ENCODE measurements at places on chromosomes 11 and 22.

DNA sequence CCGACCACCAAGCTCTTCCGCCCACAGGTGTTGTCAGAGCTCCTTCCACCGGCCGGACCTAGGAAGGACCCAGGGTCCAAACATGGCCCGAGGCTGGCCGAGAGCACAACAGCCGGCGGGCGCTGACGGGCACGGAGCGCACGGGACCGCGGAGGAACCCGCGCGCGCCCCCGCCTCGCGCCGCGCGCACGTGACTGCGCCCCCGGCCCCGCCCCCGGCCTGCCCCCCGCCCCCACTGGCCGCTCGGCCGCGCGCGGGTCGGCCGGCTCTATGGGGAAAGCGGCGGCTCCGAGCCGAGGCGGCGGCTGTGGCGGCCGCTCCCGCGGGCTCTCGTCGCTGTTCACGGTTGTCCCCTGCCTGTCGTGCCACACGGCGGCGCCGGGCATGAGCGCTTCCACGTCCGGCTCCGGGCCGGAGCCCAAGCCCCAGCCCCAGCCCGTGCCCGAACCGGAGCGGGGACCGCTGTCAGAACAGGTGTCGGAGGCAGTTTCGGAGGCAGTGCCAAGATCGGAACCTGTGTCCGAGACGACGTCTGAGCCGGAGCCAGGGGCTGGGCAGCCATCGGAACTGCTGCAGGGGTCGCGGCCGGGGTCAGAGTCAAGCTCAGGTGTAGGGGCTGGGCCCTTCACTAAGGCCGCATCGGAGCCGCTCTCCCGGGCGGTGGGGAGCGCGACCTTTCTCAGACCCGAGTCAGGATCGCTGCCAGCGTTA, at the start of gene OSBP2:
Gene OSBP2, plus strand, starts transcription at position 235 of the 711 bp plus-strand sequence. Its CDS starts 36 bp downstream, at position 271.
- peak; percentile 31 for DNase-seq

GRCh38 chr11:68767672-68768071, 16.4 kb upstream of the TESMIN start:
- DNase-seq, result no peak

GRCh38 chr11:45647329-45647728, 18.1 kb downstream of the CHST1 start:
- DNase-seq, result no peak

DNA sequence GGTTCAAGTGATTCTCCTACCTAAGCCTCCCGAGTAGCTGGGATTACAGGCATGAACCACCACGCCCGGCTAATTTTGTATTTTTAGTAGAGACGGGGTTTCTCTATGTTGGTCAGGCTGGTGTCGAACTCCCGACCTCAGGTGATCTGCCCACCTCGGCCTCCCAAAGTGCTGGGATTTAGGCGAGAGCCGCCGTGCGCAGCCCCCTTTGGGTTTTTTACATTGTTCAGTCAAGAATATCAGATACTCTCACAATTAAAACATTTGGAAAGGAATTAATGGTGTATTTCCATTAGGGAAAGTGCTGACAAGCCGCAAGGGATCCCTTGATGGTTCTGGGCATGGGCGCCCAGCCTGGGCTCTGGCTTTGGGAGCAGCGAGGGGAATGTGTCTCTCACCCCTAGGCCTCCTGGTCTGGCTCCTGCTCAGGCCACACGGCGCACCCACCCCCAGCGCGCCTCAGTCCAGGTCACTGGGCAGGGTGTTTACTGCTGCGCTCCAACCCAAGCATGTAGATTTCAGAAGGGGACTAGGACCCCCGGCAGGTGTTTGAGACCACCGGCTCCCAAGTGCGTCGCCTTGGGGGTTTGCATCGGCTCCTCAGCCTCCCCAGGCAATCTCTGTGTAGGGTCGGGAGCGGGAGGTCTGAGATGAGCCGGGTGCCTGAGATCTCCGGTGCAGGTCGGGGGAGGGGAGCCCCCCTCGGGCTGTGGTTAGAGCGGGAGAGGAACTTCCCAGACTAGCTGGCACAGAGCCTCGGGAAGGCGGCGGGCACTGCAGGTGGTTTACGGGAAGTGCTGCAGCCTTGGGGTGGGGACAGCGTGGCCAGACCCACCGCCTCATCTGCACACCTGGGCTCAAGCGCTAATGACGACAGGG, 809 bp upstream of the IRF7 start:
- DNase-seq, result no peak

- DNase-seq, result no peak
Observed at GRCh38 chr11:17368551-17368950, 17.0 kb downstream of the NCR3LG1 start.

DNA sequence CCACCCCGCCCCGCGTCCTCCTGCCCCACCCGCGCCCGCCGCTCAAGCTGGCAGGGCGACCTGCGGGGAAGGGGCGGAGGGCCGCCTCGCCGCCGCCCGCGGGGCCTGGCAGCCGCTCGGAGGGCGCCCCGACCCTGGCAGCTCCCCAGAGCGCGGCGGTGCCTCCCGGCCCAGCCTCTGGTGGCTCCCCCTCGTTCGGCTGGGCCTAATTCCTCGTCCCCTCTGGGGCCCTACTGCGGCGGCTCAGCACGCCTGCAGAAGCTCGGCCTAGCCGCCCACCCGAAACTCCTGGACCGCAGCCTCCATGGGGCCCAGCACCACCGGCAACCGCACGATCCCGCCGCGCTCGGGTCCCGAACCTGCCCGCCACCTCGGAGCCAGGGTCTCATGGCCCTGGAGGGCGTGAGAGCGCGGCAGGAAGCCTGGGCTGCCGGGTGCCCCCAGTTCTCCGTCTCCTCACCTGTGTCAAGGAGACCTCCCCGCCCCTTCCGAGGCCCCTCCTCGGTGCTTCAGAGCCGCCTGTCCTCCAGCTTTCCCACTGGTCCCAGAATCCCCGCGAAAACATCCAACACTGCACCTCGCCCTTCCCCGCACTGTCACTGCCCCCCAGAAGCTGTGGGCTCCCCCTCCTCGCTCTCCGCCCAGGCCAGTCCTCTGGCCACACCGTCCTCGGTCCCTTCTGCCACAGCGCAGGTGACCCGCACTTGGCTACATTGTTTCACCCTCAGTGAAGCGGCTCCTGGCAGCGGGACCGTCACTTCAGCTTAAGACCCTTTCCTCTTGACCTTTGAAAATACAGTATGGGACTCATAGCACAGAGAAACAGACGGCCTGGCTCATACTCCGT, 613 bp upstream of the GSC2 start:
- no peak for DNase-seq

GRCh38 chr22:39917197-39917643, 16.3 kb downstream of the GRAP2 start:
- DNase-seq, result no peak

DNA sequence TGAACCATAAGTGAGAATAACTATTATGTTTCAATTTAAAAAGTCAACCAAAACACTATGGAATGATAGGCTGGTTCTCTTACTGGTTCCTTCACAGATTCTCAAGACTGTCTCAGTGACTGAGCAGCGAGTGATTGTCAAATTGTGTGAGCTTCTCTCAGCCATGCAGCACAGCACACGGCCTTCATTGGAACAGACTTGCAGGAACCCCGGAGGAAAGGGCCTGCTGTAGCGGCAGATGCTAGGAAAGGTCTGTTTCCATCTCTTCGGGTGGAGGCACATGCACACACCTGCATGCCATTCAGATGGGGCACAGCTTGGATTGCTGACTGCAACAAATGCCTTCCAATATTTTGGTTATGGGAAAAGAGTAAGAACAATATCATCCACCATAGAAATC, 741.8 kb downstream of the OPCML start:
- DNase-seq, result no peak

- DNase-seq, result no peak
Observed at GRCh38 chr22:23833017-23833751, 5.6 kb downstream of the DERL3 start.

- no peak for DNase-seq
Observed at GRCh38 chr11:76542436-76542835, 97.6 kb downstream of the EMSY start.

GRCh38 chr11:26896719-26897118, 97.2 kb upstream of the FIBIN start:
- DNase-seq, result no peak

GRCh38 chr11:110268441-110268840, 28.0 kb downstream of the RDX start:
- no peak for DNase-seq

DNA sequence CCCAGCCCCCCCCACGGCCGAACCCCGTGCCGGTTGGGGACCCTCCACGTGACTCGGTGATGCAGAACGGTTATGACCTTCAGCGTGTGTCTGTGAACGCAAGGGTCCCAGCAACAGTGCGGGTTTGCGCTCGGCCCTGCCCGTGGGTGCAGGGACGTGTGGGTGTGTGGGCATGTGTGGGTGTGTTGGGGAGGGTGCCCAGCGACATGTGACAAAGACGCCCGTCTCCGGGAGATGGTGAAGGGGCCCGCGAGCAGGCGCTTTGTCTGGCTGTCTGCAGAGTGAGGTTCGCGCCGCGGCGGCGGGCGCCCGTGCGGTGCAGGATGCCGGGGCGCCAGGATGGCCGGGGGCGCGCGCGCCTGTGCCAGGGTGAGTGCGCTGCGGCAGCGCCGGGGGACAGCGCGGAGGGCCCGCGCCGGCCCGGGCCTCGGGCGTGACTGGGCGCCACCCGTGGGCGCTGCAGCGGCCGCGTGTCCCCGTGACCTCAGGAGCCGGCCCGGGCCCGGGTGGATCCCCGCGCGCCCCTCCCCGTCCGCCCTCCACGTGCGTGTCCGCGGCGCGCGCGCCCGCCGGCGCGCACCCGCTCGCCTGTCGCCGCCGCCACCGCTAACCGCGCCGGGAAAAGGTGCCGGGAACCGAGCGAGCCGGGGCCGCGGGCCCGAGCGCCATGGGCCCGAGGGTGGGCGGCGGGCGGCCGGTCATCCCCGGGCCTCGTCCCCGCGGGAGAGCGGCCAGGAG, at the start of gene LRFN4:
Gene LRFN4, plus strand, starts transcription at position 569 of the 738 bp plus-strand sequence. CDS start 681 bp downstream, outside the sequence.
- peak; percentile 34 for DNase-seq

DNA sequence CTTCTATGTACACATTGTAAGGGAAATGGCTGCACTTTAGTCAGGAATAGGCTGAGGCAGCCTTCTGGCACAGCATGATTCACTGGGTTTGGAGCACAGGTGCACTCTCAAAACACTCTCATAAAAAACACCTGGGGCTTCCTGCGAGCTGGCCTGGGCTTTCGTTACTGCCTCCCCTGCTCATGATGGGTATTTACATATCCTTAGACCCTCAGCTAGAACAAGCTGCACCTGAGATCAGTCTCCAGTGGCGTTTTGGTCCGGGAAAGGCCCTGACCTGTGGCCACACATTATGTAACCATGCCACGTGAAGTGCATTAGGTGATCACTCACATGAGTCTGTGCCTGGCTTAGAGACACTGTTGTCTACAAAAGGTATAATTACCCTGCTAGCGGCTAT, 321.7 kb downstream of the TMEM135 start:
- no peak for DNase-seq

- no peak for DNase-seq
Observed at GRCh38 chr11:99814021-99814420, 793.3 kb downstream of the CNTN5 start.

DNA sequence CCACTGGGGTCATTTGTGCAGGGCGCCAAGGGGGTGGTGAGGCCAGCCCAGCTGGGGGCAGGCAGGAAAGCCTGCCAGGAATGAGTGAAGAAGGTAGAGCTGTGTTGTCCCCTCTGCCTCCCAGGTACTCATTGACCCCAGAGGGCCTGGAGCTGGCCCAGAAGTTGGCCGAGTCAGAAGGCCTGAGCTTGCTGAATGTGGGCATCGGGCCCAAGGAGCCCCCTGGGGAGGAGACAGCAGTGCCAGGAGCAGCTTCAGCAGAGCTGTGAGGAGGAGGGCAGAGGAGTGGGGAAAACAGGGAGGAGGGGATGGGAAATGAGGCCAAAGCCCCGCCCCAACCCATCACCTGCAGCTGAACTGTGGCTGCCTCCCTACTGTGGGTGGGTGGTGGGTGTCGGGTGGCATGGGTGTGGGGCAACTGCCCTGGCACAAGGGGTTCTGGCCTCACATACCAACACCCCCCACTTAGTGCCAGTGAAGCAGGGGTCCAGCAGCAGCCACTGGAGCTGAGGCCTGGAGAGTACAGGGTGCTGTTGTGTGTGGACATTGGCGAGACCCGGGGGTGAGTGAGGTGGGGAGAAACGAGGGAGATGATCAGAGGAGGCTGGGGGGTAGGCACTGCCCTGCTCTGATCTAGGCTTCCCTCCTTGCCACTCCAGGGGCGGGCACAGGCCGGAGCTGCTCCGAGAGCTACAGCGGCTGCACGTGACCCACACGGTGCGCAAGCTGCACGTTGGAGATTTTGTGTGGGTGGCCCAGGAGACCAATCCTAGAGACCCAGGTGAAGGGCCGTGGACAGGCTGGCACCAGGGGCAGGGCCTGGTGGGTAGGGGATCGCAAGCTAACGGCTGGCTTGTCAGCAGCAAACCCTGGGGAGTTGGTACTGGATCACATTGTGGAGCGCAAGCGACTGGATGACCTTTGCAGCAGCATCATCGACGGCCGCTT, 3.0 kb downstream of the MUS81 start:
- no peak for DNase-seq

GRCh38 chr11:75261902-75262361, 21.4 kb downstream of the TPBGL start:
- DNase-seq, result no peak

GRCh38 chr11:36574486-36574885, 6.7 kb downstream of the RAG1 start:
- no peak for DNase-seq

GRCh38 chr11:94602430-94603372, 35.5 kb downstream of the PIWIL4 start:
- DNase-seq, result no peak

DNA sequence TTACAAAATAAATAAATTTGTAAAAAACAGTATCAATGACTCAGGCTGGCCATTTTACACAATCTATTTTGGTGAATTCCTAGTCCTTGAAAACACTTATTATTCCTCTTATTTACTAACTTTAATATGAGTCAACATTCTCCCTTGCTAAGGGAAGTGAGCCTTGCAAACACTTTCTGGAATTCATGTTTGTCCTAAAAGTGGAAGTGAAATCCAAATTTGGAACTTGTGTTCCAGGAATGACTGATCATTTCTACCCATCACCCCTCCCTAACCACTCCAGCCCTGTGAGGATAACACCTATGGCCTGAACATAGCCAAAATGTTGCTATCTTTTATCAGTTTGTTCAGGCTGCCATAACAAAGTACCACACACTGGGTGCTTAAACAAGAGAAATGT, 83.1 kb downstream of the OR5AK2 start:
- no peak for DNase-seq

DNA sequence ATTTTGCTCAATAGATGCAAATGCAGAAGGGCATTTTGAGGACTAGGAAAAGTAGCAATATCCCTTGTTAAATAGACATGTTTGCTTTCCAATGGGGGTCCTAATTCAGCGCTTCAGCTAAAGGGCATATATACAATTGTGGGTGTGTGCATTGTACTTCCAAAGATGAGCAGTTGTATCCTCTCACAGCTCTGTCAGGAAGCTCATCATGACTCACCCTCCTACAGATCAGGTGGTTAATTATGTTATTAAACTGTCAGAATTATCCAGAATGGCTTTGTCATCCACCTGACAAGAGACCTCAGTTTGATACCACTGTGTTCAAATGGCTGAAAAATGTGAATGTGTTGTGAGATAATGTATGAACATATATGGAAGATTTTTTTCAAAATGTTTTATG, 252.2 kb upstream of the MTNR1B start:
- DNase-seq, result no peak

- no peak for DNase-seq
Observed at GRCh38 chr22:47196881-47197772, 434.7 kb downstream of the TBC1D22A start.

Data from stimulated activated CD4-positive, alpha-beta T cell treated with anti-CD3 and anti-CD28 coated beads, Interleukin-1b, Interleukin-23, amount 100 ng/mL, for 4 hours (primary cell).